ENCODE measurements at places on chromosomes 7 and 10. TPM values are rescaled to one million over a fixed set of nuclear protein-coding genes. Genes with fewer than 3 reads are reported as not detected.

- H3K4me3 ChIP-seq: no peak overlapping the region
- H3K27ac ChIP-seq: no peak overlapping the region
- peaks cover 2% of the 10 kb centered on the region for H3K27me3 ChIP-seq
- H3K36me3 ChIP-seq: no peaks in the 10 kb centered on the region
Measured at GRCh38 chr7:31640381-31640780, 46.6 kb upstream of the PPP1R17 start.

DNA sequence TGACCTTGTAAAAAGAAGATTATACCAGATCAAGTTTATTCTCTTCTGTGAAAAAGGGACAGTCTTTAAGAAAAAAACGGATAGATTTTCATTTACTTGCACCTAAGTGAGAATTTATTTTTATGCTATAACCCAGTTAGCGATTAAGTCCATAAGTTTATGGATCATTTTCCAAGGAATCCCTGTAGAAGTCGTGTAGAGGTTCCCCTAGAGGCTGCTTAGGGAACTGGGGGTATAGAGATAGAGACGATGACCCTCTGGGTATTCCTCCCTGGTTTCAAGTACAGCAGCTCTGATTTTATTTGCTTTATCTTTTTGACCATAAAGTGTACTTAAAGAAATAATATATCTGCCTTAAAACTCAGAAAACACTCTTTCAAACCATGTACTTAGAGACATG is 648.4 kb upstream of the LRRTM3 start:
- H3K27ac ChIP-seq: no peak overlapping the region
- no peak for DNase-seq
- no peak overlapping the region for H3K4me3 ChIP-seq
- H3K36me3 ChIP-seq: no peaks in the 10 kb centered on the region

GRCh38 chr7:98303906-98304305 is 22.4 kb downstream of the BRI3 start:
- H3K36me3 ChIP-seq: no peaks in the 10 kb centered on the region
- peaks cover 20% of the 10 kb centered on the region for H3K4me1 ChIP-seq
- no peak for DNase-seq
- no peak overlapping the region for H3K4me3 ChIP-seq
- no peaks in the 10 kb centered on the region for H3K27me3 ChIP-seq

GRCh38 chr10:89838044-89838615 is 136.7 kb downstream of the KIF20B start:
- no peaks in the 10 kb centered on the region for H3K4me1 ChIP-seq
- no peaks in the 10 kb centered on the region for H3K27me3 ChIP-seq
- H3K27ac ChIP-seq: no peak overlapping the region
- H3K36me3 ChIP-seq: no peaks in the 10 kb centered on the region
- no peak overlapping the region for H3K4me3 ChIP-seq

DNA sequence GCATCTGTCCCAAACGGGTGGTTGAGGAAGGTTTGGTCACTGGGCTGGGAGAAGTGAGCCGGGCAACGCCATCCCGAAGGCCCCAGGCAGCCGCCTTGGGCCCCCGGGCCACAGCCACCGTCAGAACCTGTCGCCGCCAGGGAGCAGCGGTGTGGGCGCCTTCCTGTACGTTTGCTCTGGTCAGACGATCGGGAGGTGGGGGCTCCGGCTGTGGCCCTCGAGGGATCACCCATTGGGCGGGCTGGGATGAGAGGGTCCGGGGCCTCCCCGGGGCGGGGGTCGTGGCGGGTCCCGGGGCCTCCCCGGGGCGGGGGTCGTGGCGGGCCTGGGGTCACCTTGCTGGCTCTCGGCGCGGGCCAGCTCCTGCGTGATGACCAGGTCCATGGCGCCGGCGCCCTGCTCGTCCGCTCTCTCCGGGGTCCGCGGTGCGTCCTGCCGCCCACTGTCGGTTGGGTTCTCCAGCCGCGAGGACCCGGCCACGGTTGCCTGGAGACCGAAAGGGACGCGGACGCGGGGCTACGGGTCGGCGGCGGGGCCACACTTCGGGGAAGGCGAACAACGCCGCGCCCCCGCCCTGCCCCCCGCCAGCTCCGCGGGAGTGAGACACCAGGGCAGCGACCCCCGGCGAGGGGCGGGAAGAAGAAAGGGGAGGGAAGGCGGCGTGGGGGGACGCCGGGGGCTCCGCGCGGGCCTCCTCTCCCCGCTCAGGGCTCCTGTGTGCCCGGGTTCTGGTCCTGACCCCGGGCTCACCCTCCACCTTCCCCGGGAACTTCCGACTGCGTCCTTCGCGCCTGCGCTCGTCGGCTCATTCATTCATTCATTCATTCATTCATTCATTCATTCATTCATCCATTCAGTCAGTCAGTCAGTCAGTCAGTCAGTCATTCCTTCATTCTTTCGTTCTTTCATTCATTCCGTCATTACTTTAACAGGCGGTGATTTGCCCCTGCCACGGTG is at the start of gene CFAP46:
TSS of gene CFAP46 (minus strand) at position 470 of the 957 bp plus-strand sequence. CDS start at position 384, 86 bp downstream.
- DNase-seq: peak; percentile 71
- H3K36me3 ChIP-seq: no peaks in the 10 kb centered on the region
- peaks cover 31% of the 10 kb centered on the region for H3K27me3 ChIP-seq
- H3K4me1 ChIP-seq: peaks cover 5% of the 10 kb centered on the region
- H3K27ac ChIP-seq: no peak within 1 kb of the TSS

GRCh38 chr10:128908099-128908498 is 558.9 kb upstream of the MGMT start:
- H3K27me3 ChIP-seq: no peaks in the 10 kb centered on the region
- no peaks in the 10 kb centered on the region for H3K36me3 ChIP-seq
- peaks cover 10% of the 10 kb centered on the region for H3K4me1 ChIP-seq
- H3K4me3 ChIP-seq: no peak overlapping the region
- no peak overlapping the region for H3K27ac ChIP-seq

Gene CAMK2B
- 2.4 TPM for total RNA-seq

Gene MMP21
- not detected for total RNA-seq
